ENCODE measurements at places on chromosomes 6 and 20.

GRCh38 chr20:10398834-10399369 lies 35.1 kb downstream of the MKKS start:
- no peak for DNase-seq

- DNase-seq, result no peak
Measured at GRCh38 chr20:51140671-51141070, 117.8 kb upstream of the KCNG1 start.

DNA sequence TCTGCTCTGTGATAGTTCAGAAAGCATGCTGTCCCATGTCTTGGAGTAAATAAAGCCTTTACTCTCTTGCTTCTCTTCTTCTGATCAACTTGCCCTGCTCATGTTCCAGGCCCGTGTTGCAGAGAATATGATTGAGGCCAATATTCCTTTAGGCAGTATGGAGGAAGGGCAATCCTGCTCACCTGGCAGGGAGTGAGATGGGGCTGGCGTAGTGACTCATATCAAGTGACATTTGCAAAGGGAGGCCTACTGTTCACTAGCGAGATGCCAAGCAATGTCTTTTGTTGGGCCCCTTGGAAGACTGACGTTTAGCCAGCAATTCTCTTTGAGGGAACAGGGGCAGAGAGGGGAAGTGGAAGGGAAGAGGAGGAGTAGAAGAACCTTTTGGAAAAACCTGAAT lies 19.7 kb downstream of the ADTRP start:
- no peak for DNase-seq

DNA sequence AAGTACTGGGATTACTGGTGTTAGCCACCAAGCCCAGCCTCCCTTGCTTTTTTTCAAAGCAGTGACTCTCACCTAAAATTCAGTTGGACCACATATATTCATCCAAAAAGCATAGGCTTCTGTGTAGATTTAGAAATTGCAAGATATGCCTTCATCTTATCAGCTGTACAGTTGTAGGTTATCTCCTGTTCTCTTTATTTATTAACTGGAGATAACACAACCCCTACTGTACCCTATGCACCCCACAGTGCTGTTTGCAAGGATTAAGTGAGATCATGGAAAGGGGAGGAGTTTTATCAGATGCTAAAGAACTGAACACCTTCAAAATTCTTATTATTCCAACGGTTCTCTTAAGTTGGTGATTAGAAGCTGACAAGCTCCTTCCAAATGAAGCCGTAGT lies 164.4 kb upstream of the JARID2 start:
- no peak for DNase-seq

- DNase-seq, result no peak
Measured at GRCh38 chr6:77926198-77926751, 273.4 kb downstream of the MEI4 start.

GRCh38 chr20:49904440-49905214 lies 10.7 kb downstream of the SPATA2 start:
- no peak for DNase-seq

DNA sequence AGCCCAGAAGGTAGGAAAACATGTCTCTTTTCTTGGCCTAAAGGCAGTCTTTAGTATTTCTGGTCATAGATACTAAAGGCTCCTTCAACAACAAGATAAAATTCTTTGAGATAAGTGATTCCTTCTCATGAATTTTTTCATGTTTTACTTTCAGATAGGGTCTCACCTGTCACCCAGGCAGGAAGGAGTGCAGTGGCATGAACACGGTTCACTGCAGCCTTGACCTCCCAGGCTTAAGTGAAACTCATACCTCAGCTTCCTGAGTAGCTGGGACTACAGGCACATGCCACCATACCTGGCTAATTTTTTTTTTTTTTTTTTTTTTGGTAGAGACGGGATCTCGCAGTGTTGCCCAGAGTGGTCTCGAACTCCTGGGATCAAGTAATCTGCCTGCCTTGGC lies 9.1 kb downstream of the PNLDC1 start:
- no peak for DNase-seq

- DNase-seq, result no peak
Measured at GRCh38 chr6:43123461-43124314, 47.4 kb upstream of the SRF start.

DNA sequence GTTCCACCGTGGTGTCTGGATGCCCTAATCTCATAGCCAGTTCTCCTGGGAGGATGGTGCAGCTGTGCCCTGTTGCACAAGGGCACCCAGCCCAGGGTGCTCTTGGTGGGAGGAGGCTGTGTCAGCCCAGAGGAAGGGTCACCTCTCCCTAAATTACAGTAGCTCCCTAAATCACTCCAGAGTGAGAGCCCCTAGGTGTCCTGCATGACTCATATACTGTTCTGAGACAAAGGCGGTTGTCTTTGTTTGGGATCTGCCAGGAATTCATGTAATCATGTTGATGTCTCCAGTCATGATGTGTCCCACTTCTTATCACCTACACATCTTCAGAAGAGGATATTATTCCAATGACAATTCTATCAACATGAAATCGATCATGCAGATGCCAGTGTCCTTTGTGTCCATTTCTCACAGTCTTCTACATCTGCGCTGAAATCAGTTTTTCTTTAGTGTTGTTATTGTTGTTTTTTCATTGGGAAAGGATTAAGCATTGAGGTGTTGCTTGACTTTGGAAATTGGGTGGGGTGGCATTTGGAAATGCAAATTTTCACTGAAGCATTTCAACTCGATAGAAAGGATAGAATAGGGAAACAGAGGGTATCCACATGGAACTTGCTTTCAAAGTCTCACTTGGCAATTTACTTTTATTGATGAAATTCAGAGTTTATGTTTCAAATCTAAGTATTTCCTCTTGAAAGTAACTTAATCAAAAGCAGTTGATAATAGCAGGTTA lies 19.5 kb downstream of the PERP start:
- no peak for DNase-seq

GRCh38 chr6:35024551-35025054 lies 116.5 kb downstream of the TCP11 start:
- DNase-seq, result no peak
